ENCODE measurements at places on chromosomes 16 and 17.
A peak's percentile ranks its signal among the peaks of the same experiment; 100 is the strongest.

DNA sequence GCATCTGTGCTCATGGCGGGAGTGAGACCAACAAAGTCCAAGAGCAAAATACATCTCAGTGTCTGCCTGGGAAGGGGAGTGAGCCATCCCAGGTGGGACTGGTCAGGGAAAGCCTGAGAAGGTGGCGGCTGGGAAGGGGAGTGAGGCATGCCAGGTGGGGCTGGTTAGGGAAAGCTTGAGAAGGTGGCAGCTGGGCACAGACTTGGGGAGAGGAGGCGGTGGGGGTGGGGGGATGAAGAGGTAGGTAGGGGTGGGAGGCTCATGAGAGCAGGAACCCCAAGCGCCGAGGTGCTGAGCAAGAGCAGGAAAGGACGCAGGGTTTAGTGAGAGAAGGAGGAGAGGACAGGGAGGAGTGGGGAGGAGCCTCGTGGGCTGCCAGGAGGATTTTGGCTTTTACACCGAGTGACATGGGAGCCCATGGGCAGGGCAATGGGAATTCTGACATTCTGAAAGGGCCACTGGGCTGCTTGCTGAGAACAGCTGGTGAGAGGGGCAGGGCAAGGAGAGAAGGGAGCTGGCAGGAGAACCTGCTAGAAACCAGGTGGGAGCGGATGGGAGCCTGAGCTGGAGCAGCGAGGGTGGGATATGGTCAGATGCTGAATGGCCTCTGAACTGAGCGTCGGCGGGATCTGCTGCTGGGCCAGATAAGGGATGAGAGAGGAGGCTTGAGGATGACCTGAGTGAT lies 256.1 kb upstream of the RPL38 start:
- DNase-seq = no peak

- no peak for DNase-seq
Measured at GRCh38 chr16:4213737-4214136, 28.1 kb downstream of the SRL start.

DNA sequence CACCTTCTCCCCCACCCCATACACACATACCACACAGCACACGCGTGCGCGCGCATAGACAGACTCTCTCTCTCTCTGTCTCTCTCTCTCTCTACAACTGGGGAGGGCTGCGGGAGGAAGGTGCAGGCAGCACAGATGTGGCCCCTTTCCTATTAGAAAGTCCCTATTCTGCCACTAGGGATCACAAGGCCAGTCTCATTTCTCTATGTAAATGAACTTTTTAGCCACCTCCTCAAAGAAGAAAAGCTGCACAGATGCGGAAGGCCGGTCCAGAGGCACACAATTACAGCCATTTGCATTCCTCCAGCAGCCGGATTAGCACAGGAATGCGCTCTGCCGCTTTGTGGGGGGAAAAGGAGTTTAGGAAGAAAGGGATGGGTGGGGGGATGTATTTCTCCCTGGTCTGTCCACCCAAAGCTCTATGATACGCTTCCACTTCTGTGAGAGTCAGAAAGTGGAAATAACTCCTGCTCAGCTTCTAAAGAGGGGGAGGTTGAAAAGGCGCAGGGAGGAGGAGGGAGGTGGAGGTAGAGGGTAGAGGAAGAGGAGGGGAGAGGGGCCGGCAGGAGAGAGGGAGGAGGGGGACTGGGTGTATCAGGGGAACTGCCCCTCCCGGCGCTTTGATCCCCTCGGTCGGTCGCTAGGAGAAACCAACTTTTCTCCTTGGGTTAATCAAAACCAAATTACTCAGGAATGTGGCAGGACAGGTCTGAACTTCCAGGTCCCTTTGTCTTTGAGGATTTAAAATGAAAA lies 11.7 kb downstream of the ZFHX3 start:
- no peak for DNase-seq

DNA sequence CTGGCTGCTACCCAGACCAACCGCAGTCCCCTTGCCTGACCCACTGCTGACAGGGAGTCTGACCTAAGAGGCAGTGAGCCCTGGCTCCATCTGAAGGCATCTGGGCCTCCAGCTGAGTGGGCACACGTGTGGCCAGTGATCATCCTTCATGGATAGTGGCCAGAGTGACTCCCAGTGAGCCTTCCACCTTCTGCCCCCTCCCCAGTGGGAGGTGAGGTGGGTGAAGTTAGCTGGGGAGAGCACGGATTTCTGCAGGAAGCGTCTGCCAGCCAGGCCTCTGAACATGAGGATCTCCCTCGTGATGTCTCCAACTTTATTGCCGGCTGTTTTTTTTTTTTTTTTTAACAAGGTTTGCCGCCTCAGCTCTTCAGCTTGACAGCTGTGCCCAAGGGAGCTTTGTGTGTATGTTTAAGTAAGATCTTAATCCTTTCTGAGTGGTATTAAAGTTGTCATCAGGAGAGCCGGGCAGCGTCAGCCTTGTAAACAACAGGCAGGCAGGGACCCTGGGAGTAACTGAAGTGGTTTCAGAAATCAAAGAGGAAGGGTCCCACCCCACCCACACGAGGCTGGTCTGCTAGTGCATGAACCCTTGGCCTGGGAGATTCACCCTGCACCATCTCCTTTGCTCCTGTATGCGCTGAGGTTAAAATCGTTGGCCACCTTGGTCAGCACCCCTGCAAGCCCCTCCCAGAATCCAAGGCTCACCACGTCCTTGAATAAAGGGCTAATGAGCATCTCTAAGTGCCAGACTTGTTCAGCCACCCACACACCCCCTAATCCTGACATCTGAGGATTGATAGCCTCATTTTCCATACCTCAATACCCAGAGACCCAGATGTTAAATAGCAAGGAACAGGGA lies 33.3 kb downstream of the RHBDL3 start:
- no peak for DNase-seq

DNA sequence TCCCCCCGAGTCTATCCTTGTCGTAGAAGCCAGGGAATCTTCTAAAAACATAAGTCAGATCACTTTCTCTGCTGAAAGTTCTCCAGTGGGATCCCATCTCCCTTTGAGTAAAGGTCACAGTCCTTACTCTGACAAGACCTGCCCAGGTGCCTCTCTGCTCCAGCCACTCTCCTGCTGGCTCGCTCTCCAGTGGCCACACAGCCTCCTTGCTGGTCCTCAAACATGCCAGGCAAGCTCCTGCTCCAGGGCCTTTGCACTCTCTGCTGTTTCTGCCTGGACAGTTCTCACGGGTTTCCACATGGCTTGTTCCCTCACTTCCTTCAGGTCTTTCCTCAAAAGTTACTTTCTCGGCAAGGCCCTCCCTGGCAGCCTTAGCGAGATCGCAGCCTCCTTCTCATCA lies 3.4 kb downstream of the B9D1 start:
- DNase-seq = no peak

DNA sequence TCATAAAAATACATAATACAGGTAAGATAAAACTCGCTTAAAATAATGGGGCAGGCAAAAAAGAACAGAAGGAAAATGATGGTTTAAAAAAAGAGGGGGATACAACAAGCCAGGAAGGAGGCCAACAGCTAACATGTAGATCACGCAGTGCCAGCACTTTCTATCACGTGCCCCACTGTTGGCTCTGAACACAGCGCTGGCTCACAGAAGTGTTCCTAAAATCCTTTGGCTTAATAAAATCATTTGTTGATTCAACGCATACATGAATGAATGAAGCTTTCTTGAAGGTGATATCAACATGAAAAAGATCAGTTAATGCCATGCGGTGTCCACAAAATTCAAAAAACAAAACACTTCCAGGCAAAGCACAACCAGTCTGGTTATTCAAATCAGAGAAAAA lies 8.5 kb downstream of the ITGAE start:
- DNase-seq = no peak

- peak; percentile 38 for DNase-seq
Measured at GRCh38 chr16:22318690-22319358, 21.6 kb downstream of the POLR3E start.

- no peak for DNase-seq
Measured at GRCh38 chr16:80841231-80841630, 36.8 kb upstream of the CDYL2 start.

GRCh38 chr17:10166176-10166935 lies 32.0 kb downstream of the GAS7 start:
- no peak for DNase-seq

GRCh38 chr17:39073916-39074315 lies 77.5 kb downstream of the PLXDC1 start:
- no peak for DNase-seq

DNA sequence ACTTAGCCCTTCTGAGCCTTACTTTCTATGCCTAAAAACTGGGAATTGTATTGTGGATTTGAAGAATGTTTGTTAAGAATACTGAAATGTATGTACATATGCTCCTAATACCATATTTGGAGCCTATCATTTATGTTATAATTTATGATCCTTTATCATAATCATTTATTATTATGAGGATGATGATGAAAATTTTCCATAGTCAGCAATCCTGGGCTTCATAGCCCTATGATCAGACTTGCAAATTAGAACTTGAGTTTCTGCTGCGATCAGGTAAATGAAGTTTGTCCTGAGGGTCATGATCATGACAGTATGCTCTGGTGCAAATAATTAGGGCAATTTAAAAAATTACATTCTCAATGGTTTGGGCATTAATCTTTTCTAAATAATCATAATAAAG lies 147.4 kb downstream of the CA10 start:
- DNase-seq = no peak

DNA sequence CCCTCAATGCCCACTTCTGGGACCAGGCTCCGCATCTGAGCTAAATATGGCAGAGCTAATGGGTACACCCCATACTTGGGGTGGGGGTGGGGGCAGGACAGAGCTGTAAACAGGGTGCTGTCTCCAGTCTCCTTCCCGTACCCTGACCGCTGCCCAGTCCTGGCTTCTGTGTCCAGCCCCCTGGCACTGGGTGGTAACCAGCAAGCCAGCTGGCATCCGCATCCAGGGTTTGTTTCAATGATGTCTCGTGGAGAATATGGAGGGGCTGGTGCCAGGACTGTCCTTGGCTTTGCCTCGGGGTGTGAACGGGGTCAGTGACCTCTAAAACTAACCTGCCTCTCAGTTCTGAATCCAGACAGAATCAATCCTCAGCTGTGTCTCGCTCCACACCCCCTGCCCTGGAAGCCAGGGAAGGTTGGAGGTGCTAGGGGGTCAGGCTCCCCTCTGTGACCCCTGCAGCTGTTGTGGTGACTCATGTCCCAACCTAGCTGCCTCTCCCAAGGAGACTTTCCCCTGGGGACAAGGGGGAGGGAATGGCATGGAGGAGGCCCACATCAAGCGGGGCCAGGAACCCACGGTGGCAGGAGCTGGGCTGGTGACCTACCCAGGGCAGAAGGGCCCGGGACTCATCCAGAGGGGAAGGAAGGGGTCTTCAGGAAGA lies 1.5 kb upstream of the PNMT start:
- no peak for DNase-seq

GRCh38 chr17:44558710-44559633 lies 1.7 kb downstream of the FZD2 start:
- DNase-seq = no peak

- DNase-seq = peak; percentile 32
Measured at GRCh38 chr17:46044286-46044928, 45.4 kb downstream of the STH start.

DNA sequence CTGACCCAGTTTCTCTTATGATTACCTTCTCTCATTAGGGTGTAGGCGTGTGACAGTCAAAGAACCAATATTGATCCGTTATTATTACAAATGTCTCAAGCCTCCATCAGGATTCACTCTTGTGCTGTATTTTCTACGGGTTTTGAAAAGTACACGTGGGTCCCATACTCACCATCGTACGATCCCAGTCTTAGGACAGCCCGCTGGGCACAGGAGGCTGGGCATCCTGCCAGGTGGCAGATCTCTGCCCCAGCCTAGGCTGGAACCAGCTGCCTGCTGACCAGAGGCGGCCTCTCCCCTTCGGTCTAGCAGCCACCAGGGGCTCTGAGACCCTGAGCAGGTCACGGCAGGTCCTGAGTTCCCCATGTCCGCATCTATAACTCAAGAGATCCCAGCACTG lies 2.0 kb upstream of the METRNL start:
- no peak for DNase-seq

DNA sequence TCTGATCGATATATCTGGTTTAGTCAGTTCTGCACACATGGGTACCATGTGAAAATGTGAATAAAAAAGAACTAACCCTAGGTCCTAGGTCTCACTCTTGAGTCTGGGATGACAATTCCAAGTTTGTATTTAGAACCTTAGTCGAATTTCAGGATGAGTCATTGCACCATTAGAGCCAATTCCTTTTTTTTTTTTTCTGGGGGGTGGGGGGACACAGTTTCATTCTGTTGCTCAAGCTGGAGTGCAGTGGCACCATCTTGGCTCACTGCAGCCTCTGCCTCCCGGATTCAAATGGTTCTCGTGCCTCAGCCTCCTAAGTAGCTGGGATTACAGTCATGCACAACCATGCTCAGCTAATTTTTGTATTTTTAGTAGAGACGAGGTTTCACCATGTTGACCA lies 41.6 kb downstream of the SPAG9 start:
- DNase-seq = no peak

GRCh38 chr17:71632328-71632727 lies 488.5 kb upstream of the SOX9 start:
- no peak for DNase-seq

DNA sequence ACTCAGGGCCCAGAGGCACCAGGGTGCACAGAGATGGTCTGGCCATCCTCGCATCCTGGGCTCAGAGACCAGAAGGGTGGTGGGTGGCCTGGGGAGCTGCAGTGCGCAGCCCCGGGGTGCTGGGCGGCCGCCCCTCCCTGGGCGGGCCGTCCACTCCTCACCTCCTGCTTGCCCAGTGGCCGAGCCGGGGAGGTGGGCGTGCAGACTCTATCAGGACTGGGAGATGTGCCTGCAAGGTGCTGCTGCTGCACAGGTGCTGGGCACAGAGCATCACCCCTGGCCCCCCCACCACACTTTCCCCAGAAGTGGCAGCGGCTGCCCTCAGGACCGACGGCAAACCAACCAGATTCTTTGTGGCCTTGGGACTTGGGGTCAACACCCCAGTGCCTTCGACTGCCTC lies at the start of gene SCN4A:
Gene SCN4A (minus strand): TSS at position 123 of the 400 bp plus-strand sequence. CDS start 77 bp downstream, at position 46.
- no peak for DNase-seq

DNA sequence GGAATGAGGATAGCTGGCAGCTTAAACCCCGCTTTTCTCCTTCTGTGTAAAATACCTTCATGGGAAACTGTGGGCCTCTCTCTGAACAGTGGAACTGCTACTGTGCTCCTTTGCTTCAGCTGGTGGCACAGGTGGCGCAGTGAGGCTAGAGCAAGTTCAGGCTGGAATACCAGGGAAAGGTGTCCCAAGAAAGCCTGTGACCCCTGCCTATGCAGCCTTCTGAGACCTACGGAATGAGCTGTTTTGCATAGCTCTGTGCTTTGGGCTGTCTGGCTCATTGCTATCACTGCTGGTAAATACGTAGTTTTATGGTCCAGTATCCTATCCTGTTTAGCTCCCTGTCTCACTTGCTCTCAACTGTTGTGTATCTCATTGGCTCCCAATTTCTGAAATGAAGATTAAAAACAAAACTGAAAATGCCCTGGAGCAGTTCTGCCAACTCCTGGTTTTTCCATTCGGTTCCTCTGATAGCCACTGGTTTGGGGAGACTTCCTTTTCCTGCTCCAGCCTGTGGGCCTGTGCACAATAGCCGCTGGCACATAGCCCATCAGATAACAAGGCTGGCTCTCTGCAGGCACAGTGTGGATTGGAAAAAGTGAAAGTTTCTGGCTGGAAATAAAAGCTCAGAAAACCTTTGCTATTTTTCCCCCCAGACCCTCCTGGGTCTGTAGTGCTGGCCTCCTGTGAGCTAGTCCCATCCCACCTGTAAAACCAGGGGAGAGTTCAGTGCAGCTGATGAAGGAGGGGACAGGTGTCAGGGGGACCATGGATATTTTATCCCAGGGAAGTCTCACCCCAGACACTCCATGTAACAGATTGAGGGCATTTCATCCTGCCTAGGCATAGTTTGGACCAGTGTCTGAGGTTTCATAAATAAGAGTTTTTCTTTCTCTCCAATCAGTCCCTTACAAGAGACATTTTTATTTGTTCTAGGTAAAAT lies 24.0 kb downstream of the LIMD2 start:
- no peak for DNase-seq

- no peak for DNase-seq
Measured at GRCh38 chr17:66375121-66375520, 72.7 kb downstream of the PRKCA start.

Measured in effector memory CD4-positive, alpha-beta T cell (primary cell).